ENCODE measurements at places on chromosomes 6 and 20. TPM values are rescaled to one million over a fixed set of nuclear protein-coding genes. Genes with fewer than 3 reads are reported as not detected.

The SPATS1 gene
- not detected for total RNA-seq

The UBE2C gene
- total RNA-seq = not detected

- DNase-seq = peak; percentile 40
Measured at GRCh38 chr20:32495949-32496348, 89.2 kb downstream of the NOL4L start.

DNA sequence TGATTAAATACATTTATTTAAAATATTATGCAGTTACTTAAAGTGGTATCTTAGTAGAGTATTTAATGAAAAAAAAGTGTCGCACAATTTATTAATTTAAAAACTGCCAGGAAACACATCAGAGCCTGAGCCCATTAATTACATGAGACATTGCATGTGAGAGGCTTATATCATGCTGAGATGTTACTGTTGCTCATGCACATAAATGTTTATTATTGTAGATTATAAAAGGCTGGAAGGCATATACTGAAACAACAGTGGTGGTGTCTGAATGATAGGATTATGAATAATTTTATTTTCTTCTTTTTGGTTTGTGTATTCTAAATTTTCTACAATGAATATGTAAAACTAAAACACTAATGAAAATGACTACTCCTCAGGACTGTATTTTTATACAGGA lies 45.7 kb upstream of the TXNDC5 start:
- no peak for DNase-seq

DNA sequence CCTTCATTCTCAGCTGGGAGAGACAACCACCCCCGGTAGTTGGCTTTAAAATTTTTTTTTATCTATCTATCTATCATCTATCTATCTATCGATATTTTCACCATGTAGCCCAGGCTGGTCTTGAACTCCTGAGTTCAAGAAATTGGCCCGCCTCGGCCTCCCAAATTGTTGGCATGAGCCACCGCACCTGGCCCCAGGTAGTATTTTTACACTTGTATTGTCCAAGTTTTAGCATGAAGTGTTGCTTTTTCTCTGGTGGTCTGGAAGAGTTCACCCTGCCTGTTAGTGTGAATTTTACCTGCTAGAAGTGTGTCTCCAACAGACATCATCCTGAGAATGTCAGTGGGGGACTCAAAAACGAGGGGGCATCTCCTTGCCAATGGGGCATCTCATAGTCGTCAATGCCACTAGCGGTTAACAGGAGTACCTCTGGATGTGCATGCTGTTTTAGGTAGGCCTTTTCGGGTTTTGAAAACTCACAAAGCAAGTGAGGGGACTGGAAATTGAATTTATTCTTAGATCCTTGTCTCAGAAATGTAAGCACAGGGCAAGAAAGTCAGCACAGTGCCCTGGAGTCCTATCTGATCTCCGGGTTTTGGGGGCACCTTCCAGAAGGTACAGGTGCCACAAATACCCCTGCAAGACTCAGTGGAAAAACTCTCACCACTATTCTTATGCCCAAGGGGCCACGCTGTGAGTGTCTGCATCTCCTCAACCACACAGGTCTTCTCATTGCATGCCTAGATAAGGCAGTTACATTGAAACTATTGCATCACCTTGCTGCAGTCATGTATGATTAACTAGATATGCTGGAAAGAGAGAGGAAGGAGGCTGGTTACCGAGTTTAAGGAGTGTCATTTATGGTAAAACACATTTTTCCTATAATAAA lies 37.1 kb downstream of the TNFAIP3 start:
- DNase-seq = no peak

- no peak for DNase-seq
Measured at GRCh38 chr6:35786810-35787209, 6.0 kb downstream of the CLPSL1 start.

DNA sequence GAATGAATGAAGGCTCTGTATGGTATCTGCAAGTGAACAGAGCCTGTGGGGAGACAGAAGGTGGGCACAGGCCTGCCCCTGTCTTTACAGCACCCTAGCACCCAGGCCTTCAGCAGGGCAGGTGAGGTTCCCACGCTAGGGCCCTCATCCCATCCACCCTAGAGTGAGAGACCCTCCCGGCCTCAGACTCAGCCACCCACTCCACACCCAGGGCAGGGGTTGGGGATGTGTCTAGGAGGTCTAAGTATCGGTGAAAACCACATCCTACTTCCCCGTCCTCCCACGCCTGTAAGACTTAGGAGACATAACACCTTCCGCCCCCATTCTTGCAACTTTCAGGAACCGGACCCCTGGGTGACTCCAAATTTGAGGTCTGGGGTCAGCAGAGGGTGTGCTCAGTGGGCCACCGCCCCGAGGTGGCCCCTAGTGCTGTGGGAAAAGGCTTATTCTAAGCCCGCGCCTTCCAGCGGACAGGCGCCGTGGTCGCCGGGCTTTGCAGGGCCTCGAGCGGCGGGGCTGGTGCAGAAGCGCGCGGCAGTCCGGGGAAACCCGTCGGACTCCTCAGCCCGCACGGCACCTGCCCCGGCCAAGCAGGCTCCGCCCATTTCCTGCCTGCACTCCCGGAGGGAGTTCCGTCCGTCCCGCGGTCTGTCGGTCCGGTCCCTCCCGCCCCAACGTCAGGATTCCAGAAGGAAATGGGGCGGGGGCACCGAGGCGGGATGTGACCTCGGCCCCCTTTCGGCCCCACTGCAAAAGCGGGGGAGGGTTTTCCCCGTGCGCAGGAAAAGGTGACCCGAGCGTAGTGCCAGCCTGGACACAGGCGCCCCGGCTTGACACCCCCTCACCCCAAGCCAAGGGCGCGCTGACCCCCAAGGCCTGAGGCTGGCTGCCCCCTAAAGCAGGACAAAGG lies 868 bp downstream of the SAMD10 start:
- peak; percentile 85 for DNase-seq

DNA sequence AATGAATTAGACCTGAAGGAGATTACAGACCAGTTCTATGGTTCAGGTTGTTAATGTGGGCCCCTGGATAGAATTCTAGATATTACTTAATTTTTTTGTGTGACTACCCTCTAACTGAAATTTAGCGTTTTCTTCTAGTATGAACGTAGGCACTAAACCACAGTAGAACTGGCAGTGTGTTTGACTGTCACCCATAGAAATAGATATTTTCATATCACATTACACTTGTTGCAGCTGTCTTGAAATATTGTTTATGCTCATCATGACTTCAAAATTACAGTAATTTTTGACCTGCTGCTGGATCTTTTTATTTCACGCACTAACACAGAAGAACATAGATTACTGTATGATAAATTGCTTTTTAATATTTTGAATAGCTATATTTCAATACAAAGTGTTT lies 31.6 kb downstream of the E2F3 start:
- DNase-seq = no peak

DNA sequence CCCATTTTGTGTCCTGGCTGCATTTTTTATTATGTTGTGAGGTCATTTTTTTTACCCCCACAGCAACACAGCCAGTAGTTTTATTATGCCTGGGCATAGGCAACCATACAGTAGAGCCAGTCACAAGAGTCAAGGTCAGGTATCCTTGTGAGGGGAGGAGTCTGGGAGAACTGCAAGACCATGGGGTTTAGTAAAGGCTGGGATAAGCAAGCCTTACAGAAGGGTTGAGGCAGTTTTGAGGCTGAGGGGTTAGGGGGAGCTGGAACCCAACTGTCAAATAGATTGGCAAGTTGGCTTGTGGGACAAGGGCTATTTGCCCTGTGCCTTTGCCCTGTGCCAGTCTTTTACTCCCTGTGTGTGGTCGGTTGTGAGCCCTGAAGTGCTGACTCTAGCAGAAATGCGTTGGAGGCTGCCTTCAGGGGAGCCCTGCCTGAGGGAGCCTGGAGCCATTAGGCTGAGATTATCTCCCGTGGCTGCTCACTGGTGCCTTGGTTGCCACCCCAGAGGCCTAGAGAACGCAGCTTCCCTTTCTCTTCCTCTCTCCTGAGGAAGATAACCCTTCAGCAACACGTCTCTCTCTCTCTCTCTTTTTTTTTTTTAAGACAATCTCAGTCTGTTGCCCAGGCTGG lies 31.1 kb downstream of the RALY start:
- no peak for DNase-seq

- no peak for DNase-seq
Measured at GRCh38 chr20:57591289-57592229, 28.7 kb downstream of the ZBP1 start.

DNA sequence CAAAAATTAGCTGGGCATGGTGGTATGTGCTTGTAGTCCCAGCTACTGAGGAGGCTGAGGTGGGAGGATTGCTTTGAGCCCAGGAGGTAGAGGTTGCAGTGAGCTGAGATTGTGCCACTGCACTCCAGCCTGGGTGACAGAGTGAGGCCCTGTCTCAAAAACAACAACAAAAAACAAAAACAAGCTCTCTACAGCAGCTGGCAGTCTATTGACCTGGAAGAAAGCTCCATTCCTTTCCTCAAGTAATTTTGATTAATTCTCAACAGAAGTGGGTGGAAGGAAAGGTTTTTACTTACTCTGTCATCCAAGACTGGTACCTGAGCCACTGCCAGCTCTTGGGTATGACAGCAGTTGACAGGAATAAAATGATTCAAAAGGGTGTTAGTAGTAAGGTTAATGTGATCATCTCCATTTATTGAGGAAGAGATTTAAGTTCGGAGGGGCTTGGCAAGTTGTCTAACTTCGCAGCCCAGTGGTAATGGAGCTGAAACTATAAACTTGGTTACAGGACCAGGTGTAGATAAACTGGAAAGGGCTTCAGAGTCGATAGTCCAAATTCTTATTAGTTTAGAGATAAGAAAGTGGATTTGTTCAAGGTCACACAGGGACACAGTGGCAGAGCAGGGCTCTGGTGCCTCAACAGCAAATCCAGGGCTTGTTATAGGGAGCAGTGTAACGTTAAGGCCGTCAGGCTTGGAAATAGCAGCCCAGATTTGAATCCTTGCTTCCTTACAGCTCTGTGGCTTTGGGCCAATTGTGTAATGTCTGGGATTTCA lies 14.8 kb downstream of the SRSF3 start:
- DNase-seq = peak; percentile 46

DNA sequence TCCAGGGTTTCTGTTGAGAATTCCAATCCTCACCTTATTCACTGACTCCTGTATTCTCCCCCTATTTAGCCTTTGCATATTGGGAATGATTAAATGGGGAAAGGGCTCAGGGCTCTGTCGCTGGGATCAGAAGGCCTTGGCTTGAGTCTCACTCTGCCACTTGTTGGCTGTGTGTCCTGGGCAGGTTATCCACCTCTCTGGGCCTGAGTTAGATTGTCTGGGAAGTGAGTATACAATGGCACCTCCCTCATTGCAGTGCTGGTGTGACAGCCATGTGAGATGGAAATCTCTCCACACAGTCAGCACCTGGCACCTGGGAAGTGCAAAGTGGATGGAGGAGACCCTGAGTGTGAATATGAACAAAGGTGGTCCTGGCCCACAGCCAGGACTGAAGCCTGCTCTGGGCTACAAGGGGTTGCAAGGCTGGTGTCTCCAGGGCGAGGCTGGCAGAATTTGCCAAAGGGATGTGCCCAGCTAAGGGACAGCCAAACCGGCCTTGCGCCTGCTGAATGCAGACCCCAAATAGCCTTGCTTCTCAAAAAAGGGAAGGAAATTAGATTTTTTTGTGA lies 200.0 kb upstream of the PMEPA1 start:
- no peak for DNase-seq

- no peak for DNase-seq
Measured at GRCh38 chr20:7087803-7088202, 320.3 kb downstream of the BMP2 start.

All from sigmoid colon (tissue), 7 donors.